H7 (cell line): ENCODE measurements at places on chromosomes 1 and 21.

DNA sequence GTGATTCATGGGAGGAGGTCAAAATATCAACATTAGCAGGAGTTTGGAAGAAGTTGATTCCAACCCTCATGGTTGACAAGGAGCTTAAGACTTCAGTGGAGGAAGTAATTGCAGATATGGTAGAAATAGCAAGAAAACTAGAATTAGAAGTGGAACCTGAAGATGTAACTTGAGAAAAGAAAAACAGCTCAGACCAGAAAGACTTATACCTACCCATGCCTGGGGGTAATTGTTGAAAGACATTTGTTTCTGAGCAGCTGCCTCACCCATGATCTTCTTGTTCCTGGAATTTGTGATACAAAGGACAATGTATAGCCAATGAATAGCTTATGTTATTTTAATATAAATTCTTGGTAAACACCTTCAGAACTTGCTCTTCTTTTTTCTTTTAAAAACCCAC, 128.6 kb downstream of the LRIG2 start:
- no peak for DNase-seq

- no peak for DNase-seq
These were observed 68.9 kb upstream of the S1PR1 start for GRCh38 chr1:101167891-101168290.

GRCh38 chr21:29257701-29258100, 41.0 kb upstream of the BACH1 start:
- DNase-seq, result no peak

- DNase-seq, result no peak
These were observed 54.5 kb upstream of the TIAM1 start for GRCh38 chr21:31398574-31398973.

- no peak for DNase-seq
These were observed 29.4 kb upstream of the USP24 start for GRCh38 chr1:55244476-55245099.

GRCh38 chr1:89821322-89822108, 683 bp downstream of the LRRC8D start:
- peak; percentile 89 for DNase-seq
